Stimulated activated CD4-positive, alpha-beta T cell treated with anti-CD3 and anti-CD28 coated beads, TNF-alpha, amount 100 ng/mL, for 48 hours (primary cell): ENCODE measurements at places on chromosomes 3 and 15.

- no peak for DNase-seq
Measured at GRCh38 chr3:98395101-98395500, 4.6 kb downstream of the OR5K3 start.

GRCh38 chr3:14511623-14512280 lies 28.4 kb downstream of the GRIP2 start:
- DNase-seq: no peak

DNA sequence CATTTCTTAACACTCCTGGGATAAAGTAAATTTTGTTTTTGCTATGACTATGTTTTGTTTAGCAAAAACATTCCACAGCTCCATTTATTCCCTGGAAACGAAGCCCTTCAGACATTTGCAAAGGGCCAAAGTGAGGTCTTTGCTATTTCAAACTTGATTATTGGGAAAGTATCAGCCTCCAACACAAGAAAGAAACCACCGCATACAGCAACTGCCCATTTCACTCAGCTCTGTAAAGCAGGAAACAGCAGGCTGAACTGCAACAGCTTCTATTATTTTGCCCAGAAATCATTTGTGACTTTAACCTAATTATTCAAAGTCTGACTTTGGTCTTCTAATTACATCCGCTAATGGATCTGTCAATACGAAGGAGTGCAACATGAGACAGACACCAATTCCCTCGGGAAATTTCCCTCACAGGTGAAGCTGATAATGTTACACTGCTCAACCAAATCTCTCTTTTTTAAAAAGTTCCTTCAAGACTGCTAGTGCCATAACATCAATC lies 72.1 kb downstream of the RFTN1 start:
- DNase-seq: no peak

- DNase-seq: no peak
Measured at GRCh38 chr15:74174958-74175253, 1.4 kb downstream of the ISLR start.

DNA sequence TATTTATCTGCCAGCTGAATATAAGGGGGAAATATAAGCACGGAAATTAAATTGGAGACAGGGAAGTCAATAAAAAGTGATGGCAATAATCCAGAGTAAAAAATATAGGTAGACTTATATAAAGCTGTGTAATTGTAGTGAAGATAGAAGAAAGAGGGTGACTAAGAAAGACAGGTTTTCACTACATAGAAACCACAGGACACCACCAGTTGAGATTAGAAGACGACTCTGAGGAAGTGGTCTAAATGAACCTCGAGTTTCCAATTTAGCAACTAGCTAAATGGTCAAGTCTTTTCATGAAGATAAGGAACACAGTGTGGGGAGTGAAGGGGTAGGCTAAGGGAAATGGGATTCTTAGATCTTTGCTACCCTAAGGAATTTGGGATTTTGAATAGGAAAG lies 188.8 kb upstream of the ARL6 start:
- DNase-seq: no peak

GRCh38 chr3:53730576-53730975 lies 115.6 kb downstream of the CHDH start:
- no peak for DNase-seq
